Pancreas (tissue), 10 donors: ENCODE measurements at places on chromosomes 13 and 19. TPM values are rescaled to one million over a fixed set of nuclear protein-coding genes. Genes with fewer than 3 reads are reported as not detected.

Gene WASF3
- 7.3 TPM for total RNA-seq

Gene NCAN
- total RNA-seq = not detected

Gene MOB3A
- total RNA-seq = 16.1 TPM

Gene ZNF506
- 11.9 TPM for total RNA-seq

Gene ZNF763
- 4.5 TPM for total RNA-seq

Gene SYCN
- 1,282 TPM for total RNA-seq

Gene CYP4F22
- not detected for total RNA-seq

Gene KIR3DL1
- total RNA-seq = not detected

Gene ZNF443
- total RNA-seq = 1.6 TPM

DNA sequence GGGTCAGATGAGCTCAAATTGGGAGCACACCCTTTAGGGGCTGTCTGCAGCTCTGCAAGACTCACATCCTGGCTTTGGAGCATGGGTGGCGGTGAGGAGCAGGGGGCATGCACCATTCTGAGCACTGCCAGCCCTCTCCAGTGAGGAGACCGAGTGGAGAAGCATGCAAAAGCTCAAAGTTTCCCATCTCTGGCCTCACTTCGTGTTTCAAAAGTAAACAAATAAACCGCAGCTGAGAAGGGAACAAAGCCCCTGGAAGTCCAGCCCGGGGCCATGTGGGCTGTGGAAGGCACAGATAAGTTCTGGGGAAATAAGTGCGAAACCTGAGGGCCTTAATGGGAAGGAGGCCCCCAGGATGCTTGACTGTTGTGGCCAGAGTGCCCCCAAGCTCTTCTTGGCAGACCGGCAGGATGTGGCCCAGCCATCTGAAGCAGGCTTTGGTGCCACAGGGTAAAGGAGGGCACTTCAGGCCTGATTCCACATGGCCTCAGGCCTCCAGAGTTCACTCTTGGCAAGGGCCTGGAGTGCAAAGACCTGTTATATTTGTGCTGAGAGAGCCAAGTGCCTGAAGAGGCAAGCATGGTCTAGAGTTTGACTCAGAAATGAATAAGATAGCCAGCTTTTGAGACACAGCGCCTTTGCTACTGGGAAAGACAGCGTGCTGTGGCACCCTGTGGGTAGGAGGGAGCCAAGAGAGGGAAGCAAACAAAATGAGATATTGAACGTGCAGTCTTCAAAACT, 1.2 kb downstream of the MEDAG start:
- no peak for DNase-seq

DNA sequence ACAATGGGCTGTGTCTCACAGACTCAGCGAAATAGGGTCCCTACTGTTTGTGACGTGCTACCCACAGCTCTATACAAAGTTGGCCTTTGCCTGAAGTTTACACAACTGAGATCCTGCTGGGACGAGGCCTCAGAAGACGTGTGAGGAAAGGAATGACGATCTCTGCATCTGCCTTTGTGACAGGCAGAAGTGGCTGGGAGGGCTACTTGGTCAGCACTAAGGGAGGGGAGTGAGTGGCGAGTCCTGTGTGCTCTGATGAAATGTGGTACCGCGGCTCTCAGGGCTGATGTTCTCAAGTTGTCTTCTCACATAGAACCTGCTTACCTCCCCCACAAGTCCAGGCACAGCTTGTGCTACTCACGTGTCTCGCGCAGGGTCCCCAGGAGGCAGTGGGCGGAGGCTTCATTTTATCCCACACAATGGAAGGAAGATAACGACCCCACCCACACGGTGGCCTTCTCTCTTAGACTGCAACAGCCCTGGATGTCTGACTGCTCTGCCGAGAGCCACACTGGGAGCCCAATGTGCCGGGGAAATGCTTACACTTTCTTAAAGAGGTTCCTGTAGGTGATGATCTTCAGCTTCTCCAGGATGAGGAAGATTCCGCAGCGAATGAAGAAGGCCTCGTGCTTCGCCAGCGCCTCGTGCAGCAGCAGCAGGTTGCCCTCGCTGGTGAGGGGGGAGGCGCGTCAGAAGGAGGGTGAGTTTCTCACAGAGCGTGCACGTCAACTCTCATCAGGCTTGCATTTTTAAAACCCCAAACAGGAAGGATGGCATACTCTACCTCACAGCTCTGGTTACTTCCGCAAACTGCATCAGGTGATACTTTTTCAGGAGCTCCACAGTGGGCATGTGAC, 21.2 kb downstream of the PROZ start:
- no peak for DNase-seq

DNA sequence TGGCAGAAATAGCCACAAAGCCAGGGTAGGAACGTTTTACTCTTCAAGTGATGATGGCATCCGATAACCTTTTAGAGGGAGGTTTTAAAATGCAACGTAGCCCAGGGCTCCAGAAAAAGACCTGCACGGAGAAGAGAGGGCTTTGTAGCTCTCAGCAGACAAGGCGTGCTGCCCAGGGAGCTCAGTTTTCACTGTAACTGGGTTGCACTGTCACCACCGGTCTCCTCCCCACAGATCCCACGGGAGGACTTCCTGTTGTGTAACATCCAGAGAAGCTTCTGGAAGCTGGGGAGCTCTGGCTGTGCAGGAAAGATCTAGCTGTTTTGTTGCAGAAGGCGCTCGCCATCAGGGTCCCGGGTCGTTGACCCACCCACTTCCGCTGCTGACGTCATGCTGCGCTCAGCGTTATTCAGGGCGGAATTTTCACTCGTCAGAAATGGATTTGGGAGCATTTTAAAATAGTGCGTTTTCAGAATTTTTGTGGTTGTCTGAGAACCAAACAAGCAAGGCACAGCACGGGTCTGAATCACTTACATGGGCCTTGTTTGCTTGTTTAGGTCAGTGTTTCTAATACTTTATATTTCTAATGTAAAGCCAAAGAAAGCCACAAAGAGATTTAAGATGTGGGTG, 50.8 kb downstream of the ATP11A start:
- DNase-seq = no peak

DNA sequence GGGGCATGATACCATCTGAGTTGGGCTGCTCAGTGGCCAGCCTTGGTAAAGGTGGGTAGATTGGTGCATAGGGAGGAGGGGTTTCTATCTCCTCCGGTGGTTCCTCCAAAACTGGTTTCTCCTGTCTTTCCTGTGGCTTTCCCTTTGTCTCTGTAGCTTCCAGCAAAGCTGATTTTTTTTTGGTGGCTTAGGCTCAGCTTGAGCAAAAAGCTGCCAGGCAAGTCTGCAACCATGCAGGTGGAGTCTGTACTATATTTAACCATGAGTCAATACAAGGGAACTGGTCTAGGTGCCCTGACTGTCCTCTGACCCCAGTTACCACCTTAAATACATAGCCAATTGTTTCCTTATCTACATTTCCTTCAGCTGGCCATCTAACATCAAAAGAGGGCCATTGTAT, 64.0 kb upstream of the ZNF681 start:
- no peak for DNase-seq

DNA sequence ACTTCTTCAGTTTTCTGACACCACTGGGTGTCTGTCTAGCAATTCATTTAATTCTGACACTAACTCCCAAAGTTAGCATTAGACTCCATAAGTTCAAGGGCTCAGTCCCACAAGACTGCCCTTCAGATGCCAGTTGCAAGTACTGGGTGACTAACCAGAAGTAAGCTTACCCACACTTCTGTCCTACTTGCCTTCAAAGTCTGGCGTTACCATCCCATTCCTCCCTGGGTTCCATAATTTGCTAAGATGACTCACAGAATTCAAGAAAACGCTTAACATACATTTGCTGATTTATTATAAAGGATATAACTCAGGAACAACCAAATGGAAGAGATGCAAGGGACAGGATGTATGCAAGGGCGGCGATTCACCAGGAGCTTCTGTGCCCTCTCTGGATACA, 45.5 kb upstream of the NPAS1 start:
- no peak for DNase-seq

DNA sequence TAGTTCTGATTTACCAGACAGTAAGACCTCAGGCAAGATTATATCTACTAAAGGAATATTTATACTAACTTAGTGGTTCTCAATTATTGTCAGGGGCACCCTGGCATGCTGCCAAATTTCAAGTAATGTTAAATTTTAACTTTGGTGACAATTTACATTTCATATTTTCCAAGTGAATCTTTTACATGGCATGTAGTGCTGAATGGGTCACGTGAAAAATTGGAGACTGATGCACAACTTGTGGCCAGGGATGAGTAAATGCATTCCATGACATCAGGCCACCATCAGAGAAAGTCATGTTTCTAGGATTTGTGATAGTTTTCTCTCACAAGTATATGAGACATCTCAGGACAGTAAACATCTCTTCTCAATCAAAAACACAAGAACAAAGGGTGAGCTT, 202.6 kb upstream of the SOX21 start:
- no peak for DNase-seq

GRCh38 chr13:44842158-44842557, 147.1 kb downstream of the NUFIP1 start:
- DNase-seq = no peak

DNA sequence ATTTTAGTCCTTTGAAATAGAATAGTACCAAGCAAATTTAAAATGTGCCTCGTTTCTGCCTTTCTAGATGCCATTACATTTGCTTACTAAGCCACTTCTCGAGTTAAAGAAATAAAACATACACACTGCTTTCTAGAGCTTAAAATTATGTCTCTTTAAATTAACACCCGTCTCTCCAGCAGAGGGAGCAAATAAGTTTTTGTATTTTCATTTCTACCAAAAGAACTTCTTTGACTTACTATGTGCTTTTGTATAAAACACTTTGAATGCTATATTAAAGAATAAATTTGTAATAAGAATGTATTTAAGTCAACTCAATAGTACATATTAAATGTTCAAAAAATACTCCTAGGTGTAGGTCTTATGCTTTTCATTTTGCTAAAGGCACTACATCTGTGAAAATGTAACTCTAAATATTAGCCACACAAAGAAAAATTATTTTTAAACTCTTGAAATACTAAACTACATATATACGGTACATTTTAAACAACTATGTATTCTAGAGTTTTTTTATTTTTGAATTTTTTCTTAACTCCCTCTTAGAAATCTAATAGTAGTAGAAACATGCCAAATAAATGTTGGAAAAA, 269.3 kb upstream of the MIR17HG start:
- DNase-seq = no peak

DNA sequence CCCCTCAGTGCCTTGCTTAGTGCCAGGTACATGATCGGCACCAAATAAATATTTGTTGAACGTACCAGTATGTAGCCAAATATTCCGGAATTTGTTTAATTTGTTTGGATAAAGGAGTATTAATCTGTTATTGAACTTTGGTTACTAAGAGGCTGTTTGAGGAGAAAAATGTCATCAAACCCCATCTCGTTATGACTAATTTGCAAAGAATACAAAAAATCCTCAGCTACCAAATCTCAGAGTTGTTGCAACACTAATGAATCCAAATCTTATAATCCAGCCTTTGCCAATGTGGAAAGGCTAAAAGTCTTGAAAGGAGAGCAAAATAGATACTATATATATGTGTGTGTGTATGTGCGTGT, 79.5 kb downstream of the KLF5 start:
- DNase-seq = no peak

- no peak for DNase-seq
These were observed 276.4 kb downstream of the KLF5 start for GRCh38 chr13:73335210-73335609.

DNA sequence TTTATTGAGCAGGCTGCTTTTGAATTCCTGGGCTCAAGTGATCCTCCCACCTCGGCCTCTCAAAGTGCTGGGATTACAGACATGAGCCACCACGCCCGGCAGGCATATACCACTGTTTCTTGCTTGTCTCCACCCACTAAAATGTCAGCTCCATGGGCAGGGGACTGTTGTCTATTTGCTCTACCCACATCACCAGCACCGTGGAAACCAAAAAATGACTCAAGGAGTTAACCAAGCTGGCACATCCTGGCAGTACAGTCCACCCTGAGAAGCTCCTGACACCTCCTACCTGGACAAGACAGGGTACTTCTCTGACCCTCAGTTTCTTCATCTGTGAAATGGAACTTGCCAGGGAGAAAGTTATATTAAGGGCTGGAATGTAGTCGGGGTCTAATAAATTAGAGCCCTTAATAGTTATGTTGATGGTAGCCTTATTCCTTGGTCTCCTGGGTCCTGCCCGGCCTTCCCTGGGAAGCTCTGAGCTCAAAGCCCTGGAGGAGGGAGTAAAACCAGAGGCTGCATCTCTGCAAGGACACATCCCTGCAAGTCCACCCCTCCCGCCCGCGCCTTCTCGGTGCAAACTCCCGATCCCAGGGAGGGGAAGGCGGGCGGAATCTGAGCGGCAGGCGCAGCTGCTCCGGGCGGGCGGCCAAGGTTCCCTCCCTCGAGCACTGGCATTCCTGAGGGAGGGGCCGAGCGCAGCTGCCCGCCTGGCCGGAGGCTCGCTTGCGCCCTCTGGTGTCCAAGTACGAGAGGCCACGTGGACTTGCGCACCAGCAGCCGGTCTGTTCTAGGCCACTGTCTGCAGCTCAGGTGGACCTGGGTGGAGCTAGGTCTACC, 14.1 kb downstream of the RDH8 start:
- peak; percentile 96 for DNase-seq

DNA sequence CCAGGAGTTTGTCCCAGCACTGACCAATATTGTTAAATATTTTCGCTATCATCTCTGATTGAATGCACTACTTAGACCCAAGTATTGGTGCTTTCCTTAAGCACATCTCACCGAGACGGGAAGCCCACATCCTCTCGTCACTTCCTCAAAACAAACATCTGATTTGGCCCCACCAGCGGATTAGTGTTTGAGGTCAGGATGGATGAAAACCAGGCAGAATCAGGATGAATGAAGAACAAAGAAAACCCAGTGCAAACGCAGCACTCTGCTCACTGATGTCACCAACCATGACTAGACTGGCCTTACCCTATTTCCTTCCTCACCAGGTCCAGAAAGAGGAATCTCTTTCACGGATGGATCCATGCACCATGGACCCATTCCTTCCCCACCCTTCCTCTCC, 6.0 kb downstream of the PLAUR start:
- no peak for DNase-seq

- no peak for DNase-seq
These were observed 155.7 kb downstream of the GPC5 start for GRCh38 chr13:91554101-91554500.

- DNase-seq = no peak
These were observed 29.9 kb downstream of the MICU2 start for GRCh38 chr13:21573920-21574712.
